Activated T-cell treated with anti-CD3 and anti-CD28 coated beads for 24 hours (primary cell): ENCODE measurements at places on chromosomes 4 and X.
A peak's percentile ranks its signal among the peaks of the same experiment; 100 is the strongest.

DNA sequence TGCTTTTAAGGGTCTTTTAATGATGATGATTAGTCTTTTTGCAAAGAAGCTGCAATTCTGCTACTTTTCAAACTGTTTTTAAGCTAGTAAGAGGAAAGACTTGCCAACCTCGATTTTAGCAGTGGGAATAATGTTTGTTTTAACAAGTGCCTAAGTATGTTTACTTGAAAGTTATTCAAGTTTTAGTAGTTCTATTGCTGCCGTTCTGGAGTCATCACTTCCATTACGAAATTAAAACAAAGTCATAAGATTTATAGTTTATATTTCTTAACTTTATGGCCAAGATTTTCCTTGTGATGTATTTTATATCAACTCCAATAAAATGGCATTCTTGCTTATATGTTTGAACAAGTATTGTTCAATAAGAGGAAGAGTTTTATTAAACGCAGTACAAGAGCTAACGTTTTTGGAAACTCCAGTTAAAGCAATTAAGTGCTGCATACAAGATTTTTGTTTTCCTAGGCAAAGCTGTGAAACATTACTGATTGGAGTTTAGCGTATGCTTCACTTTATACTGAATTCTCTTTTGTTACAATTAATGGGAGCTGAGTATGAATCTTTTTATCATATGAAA, 211.3 kb downstream of the TENM3 start:
- DNase-seq, result no peak

GRCh38 chr4:150038335-150039076, 39.7 kb upstream of the DCLK2 start:
- no peak for DNase-seq

GRCh38 chrX:154548028-154548316, 552 bp downstream of the IKBKG start:
- no peak for DNase-seq

- no peak for DNase-seq
Measured at GRCh38 chrX:153669174-153669890, 4.3 kb downstream of the PNCK start.

- DNase-seq, result no peak
Measured at GRCh38 chr4:64121803-64122202, 287.4 kb downstream of the TECRL start.

- no peak for DNase-seq
Measured at GRCh38 chr4:93827272-93827947, 1.1 kb upstream of the ATOH1 start.

GRCh38 chrX:20418379-20419150, 151.9 kb upstream of the RPS6KA3 start:
- no peak for DNase-seq

- no peak for DNase-seq
Measured at GRCh38 chr4:145934434-145935047, 4.1 kb downstream of the ZNF827 start.

DNA sequence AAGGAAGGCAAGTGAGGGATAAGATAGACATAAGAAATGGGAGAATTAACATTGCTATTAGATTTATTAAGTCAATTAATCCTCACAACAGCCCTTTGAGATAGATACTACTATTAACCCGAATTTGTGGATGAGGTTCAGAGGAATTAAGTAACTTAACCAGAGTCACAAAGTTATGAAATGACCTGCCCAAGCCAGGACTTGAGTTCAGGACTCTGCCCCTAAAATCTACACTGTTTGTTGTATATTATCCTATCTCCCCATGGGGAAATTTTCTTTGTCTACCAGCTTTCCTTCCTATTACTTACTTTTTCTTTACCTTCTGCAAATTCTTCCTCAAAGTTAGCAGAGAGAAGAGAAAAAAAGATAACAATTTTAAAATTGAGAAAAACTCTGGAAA, 33.4 kb upstream of the UBQLN2 start:
- no peak for DNase-seq

- DNase-seq, result no peak
Measured at GRCh38 chrX:81259714-81260395, 58.0 kb downstream of the SH3BGRL start.

DNA sequence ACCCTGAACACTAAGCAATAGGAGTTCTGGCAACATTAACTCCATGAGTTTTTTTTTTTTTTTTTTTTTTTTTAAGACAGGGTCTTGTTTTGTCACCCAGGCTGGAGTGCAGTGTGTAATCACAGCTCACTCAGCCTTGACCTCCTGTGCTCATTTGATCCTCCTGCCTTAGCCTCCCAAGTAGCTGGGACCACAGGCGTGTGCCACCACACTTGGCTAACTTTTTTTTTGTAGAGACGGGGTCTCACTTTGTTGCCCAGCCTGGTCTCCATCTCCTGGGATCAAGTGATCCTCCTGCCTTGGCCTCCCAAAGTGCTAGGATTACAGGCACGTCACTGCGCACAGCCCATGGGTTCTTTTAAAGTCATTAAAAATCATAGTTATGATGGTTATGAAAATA, 5.1 kb downstream of the RHOH start:
- DNase-seq, result no peak

- no peak for DNase-seq
Measured at GRCh38 chr4:150106886-150107285, 28.6 kb downstream of the DCLK2 start.

GRCh38 chr4:67087897-67088296, 457.4 kb downstream of the CENPC start:
- peak; percentile 36 for DNase-seq

DNA sequence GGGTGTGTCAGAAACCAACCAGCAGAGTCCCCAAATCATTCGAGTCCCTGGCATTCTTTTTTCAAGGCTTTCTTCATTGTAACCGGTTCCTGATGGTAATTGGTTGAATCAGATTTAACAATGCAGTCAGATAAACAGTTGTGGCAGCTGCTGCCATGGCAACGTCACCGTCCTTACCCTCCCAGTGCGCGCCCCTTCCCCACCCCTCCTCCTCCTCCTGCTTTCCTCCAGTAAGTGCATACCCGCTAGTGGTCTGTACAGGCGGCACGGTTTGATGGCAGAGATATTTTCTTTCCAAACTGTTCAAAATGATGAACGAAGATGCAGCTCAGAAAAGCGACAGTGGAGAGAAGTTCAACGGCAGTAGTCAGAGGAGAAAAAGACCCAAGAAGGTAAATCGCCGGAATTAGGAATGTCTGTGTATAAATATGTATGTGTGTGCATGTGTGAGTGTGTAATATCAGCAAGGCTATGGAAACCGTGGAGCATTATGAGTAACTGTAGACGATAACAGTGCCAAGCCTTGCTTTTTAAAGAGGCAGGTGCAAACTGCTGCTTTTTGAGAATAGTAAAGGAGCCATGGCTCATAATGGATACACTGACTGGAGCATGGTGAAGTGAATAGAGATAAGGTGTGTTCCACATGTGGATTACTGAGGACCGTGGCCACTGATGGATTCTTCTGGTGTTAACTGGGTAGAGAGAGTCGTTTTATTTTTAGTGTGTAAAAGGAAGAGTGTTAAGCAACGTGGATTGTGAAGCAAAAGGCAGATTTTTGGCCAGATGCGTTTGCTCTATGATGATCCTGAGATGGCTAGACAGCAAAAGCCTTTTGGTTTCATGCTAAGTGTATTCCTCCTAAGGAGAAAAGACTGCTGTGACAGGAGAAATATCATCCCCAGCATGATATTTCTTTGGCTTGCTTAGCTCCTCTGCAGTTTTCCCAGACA, at the start of gene ANK2:
TSS of gene ANK2 (plus strand) at position 233 of the 950 bp plus-strand sequence. CDS start at position 309, 76 bp downstream.
- DNase-seq, result no peak

- no peak for DNase-seq
Measured at GRCh38 chr4:139324620-139325019, 22.3 kb upstream of the NDUFC1 start.

DNA sequence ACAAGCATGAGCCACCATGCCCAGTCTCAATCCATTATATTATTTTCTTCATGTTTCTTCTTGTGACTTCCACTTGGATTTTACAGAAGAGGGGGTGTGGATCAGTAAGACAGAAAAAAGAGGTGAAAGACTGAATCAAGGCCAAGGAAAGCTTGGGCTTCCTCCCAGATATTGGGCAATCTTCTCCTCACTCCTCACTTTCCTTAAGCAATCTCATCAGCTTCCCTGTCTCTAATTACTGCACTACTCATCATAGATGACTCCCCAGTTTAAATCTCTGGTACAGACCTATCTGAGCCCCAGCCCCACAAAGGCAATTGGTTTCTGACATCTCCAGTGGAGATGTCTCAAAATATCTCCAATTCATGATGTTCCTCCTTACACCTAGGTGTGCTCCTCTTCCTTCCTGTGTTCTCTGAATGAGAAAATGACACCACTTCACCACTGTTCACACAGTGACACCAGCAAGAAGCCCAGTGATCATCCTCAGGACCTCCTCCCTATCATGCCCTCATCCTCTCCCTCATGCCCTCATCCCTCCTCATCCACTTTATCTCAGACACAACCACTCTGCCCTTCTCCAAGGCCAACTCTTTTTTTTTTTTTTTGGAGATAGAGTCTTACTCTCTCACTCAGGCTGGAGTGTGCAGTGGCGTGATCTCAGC, 44.8 kb upstream of the HERC6 start:
- DNase-seq, result no peak

DNA sequence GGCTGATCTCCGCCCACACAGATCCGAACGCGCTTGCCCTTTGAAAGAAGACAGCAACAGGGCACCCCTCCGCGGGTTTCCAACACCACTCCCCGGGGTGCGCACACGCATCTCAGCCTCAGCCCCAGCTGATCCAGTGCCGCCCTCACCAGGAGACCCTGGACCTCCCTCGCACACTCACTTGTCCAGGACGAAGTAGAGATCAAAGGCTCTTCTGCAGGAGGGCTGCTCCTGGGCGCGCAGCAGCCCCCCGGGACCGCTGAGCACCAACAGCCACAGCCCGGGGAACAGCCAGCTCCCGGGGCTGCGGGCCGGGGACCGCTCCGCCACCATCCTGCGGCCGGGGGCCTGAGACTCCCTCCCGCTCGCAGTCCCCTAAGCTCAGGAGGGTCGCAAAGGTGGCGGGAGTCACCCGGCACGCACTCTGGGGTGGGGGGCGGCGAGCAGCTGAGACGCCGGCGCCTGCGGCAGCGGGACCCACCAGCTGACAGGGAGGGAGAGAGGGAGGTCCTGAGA, 743 bp downstream of the ANTXR2 start:
- DNase-seq, result peak; percentile 27

DNA sequence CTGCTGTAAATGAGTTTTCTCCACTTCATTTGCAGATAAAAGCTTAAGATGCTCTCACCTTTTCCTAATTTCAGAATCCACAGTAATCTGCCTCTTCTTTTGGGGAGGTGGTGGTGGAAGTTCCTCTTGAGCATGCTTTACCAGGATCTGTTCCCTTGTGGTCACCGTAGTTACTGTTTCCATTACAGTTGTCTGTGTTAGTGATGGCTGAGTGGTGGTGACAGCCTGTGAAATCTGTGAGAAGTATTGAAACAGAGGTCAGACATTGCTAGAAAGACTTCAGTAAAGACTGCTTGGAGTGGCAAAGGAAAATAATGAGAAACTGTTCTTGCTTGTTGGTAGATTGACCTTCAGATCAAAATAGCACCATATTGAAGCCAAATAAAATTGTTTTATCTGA, 666.2 kb downstream of the DMD start:
- DNase-seq, result no peak

GRCh38 chr4:15354371-15355297, 73.2 kb upstream of the C1QTNF7 start:
- no peak for DNase-seq

DNA sequence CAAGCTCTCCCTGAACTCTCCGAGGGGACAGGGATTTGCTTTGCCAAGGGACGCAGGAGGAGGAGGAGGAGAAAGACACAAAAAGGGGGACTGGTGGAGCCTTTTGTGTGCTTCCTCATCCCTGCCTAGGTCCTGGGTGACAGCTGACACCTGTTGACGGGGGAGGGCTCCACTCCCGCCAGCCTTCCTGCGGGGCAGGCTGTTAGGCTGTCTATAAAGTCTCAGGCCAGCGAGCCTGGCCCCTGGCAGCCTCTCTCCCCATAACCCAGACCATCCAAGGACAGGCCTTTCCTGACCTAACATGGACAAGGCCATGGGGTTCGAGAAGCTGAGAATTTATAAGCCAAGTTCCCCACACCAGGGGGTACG, 832 bp upstream of the EVC2 start:
- no peak for DNase-seq

GRCh38 chr4:139368998-139369397, 66.7 kb upstream of the NDUFC1 start:
- DNase-seq, result no peak

DNA sequence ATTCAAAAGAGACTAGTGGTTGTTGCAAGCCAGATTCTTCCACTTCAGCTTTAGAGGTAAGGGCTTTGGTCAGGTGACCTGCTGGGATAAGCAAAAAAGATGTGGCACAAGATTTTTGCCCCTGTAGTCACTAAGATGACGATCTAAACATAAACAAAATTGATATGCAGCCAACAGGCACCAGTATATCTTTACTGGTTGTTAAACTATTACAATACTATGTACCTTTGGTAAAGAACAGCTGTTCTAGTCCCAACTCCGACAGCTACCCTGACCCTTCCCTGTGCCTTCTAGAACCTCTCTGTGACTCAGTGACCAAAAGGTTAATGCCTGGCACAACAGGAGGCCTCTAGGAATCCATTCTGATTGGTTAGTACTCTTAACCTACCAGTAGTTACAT, 59.6 kb downstream of the MGST2 start:
- no peak for DNase-seq

DNA sequence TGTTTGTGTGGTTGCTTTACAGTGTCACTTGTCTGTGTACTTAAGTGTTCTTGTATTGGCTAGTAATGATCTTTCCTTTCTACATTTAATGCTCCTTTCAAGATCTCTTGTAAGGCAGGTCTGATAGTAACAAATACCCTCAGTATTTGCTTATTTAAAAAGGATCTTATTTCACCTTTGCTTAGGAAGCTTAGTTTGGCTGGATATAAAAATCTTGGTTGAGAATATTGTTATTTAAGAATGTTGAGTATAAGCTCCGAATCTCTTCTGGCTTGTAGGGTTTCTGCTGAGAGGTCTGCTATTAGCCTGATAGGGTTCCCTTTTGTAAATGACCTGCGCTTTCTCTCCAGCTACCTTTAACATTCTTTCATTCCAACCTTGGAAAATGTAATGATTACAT, 35.7 kb downstream of the LCORL start:
- no peak for DNase-seq

- DNase-seq, result no peak
Measured at GRCh38 chr4:71749008-71749594, 34.8 kb downstream of the GC start.

DNA sequence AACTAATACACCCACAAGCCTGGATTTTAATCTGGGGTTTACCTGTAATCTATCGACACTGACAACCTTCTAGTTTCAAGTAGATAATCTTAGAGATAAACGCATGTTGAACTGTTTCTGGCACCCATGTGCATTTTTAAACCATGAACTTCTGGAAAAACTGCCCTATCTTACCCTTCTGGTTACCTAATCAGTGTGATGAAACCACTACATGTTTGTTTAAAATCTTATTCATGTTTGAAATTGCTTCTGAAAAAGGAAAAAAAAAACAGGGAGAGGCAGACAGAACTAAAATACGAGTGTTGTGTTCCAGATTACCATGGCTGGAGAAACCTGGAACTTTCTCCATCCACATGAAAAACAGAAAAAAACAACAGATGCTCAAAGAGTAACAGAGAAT, 139.3 kb downstream of the MID1IP1 start:
- DNase-seq, result no peak
